ENCODE measurements at places on chromosomes 3 and 15. TPM values are rescaled to one million over a fixed set of nuclear protein-coding genes. Genes with fewer than 3 reads are reported as not detected.

The CNTN3 gene
- total RNA-seq = not detected

The ASB14 gene
- total RNA-seq = not detected

- no peak for DNase-seq
These were observed 190.3 kb upstream of the CDIN1 start for GRCh38 chr15:36389107-36389506.

- no peak for DNase-seq
These were observed 2.3 kb downstream of the RNF13 start for GRCh38 chr3:149815321-149815720.

GRCh38 chr15:56821721-56822425, 88.6 kb upstream of the ZNF280D start:
- peak; percentile 31 for DNase-seq

The CAMP gene
- total RNA-seq = not detected

The FILIP1L gene
- total RNA-seq = not detected

- DNase-seq = no peak
These were observed 550.4 kb upstream of the ARPP21 start for GRCh38 chr3:35088943-35089342.

DNA sequence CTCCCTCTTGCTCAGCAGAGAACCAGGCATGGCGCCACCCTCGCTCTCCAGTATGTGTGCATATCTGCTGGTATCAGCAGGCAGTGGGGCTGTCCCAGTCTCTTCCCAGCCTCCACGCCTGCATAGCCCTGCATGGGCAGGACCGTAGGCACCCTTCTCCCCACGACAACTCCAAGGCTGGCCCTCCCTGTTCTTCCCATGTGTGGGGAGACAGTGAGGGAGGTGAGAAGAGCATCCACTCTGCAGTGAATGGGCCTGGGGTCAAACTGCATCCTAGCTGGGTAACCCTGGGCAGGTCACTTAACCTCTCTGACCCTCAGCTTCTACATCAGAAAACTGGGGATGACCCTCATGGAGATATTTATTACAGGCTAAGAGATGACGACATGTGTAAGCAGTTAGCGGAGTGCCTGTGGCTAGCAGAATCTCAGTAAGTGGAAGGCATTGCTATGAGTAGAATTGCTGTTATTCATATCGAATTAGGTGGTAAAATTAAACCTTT, 13.3 kb upstream of the SSUH2 start:
- no peak for DNase-seq

The CILP gene
- not detected for total RNA-seq

The COL6A5 gene
- total RNA-seq = not detected

GRCh38 chr3:153066983-153067382, 95.0 kb upstream of the RAP2B start:
- DNase-seq = no peak

- DNase-seq = no peak
These were observed 785.5 kb upstream of the ARRDC4 start for GRCh38 chr15:97174886-97175540.

The CFAP100 gene
- not detected for total RNA-seq

GRCh38 chr3:168322941-168323340, 227.2 kb upstream of the GOLIM4 start:
- DNase-seq = no peak

The SPATA12 gene
- 0.43 TPM for total RNA-seq

The RASGRP1 gene
- 0.30 TPM for total RNA-seq

The GREM1 gene
- not detected for total RNA-seq

DNA sequence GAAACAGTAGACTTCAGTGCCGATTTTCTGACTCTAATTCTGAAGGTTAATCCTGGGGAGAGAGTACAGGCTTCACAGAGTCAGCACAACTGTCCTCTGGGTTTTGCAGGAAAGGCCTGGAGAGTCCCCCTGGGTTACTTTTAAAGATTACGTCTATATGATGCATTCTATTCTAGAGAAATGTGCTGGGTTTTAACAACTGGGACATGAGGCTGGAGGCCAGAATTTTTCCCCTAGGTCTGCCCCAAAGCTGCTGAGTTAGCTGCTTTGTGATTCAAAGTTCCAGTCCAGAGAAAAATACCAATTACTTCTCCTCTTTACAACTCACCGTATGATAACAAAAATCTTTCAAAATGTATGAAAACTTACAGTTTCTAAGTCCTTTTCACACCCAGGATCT, 240.7 kb upstream of the TPRG1 start:
- DNase-seq = no peak

GRCh38 chr15:91456251-91456718, 356.2 kb downstream of the SV2B start:
- DNase-seq = peak; percentile 41

The TRAIP gene
- 7.0 TPM for total RNA-seq

DNA sequence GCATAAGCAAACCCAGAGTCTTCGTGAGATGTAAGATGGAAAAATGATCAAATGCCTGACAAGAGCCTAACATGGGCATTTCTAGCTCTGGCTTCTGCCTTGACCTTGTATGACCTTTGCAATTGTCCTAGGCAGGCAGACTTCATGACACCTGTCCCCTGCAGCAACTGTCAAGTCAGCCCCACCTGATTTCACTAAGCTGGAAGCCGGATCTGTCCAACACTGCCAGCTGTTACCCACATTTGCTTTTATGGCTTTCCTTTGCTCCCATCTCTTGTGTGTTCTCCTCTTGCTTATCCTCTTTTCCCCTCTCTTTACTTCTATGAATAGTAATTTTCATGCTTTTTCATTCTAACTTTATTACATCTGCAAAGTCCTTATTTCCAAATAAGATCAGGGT, 48.5 kb upstream of the TNIK start:
- no peak for DNase-seq

DNA sequence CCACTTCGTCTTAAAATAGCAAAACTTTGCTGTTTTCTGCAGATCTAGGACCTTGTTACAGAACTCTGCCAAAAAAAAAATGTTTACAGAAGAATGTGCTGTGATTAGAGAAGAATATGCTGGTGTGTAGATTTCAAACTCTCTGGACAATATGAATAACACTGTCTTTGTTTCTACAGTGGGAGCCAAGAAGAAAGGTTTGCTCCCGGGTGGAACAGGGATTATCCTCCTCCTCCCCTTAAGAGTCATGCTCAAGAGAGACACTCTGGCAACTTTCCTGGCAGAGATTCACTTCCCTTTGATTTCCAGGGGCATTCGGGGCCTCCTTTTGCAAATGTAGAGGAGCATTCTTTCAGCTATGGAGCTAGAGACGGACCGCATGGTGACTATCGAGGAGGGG, 27.3 kb downstream of the RBM6 start:
- DNase-seq = no peak

DNA sequence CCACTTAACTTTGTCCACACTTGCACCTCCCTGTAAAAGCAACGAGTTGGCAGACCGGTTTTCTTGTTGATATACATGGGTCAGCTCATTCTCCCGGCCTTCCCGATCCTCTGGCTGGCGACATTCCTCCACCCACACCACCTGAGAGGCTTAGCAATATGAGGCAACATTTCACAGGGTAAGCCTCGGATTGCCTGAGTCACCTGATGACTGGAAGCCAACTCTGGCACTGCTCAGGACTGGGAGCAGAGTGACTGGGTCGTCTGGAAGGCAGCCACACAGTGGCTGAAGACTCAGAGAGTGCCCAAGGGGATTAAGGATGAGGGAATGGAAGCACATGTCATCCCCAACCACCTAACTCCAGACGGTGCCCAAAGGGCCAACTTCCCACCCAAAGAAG, 9.8 kb downstream of the HOMER2 start:
- peak; percentile 80 for DNase-seq

DNA sequence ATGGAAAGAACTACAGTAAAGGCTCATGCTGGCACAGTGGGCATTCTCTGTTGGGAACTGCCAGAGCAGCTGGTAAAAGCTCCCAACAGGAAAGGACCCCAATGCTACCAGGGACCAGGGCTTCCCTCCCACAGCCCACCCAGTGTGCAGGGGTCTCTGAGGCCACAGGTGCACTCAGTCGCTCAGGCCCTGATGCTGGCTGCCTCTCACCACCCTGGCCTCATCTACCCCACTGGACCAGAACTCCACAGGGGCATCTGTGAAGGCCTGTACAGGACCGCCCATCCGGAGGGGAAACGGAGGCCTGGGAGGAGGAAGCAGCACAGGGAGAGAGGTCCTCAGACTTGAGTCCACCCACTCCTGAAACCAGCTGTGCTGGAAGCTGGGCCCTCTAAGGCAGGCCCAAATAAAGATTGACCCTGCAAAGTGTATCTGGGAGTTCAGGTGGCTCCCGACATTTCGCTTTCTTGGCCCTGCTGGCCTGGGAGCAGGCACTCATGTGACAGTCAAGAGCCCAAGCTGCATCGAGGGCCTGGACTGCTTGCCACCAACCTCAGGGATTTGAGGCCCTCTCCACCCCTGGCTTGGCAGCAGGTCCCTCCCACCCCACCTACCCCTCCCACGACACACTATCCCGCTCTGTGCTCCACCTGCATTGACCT, 12.7 kb downstream of the KLF15 start:
- no peak for DNase-seq

DNA sequence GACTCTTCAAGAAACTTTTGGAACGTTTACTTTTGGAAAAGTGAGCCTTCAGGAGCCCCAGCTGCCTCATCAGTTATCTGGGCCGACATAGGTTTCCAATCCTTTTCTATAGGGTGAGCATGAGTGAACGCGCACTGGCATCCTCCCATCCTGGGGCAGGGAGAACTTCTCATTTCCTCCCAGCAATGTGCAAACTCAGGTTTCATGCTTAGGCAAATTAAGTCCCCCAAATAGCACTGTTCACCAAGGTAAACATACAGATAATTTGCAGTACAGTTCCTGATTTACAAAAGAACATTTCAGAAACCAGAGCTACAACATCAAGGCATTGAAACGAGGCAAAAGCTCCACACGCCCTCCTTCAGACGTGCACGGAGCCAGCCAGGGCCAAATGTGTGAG, 333.5 kb upstream of the NR2E3 start:
- no peak for DNase-seq

The HDAC11 gene
- 19.3 TPM for total RNA-seq

The CCR9 gene
- total RNA-seq = not detected

DNA sequence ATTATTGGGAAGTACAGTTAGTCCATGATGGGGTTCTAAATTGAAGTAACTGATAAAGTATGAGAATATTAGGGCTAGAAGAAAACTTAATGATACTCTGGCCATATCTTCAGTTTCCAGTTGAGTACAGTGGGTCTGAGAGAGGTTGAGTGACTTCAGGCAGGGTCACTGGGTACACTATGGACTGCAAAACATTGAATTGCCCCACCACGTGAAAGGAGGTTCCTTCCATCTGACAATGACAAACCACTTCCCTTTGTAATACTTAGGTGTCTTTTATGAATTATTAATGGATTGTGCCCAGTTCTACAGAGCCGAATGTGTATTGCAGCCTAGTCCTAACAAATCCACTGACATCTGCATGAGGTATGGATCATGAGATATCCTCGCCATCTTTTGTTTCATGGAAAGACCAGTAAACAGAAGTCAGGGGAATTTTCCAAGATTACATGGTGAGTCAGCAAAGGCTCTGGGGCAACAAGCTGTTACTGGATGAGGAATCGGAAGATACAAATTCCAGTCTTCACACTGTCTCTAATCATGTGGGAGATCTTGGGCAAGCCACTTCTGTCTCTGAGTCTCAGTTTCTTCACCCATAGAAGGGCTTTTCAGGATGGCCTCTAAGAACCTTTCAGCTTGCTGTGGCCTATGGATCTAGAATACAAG, 66.5 kb upstream of the BCL6 start:
- DNase-seq = peak; percentile 61

Data from Caki2 (cell line).